ENCODE measurements at places on chromosomes 2 and 18.

GRCh38 chr2:214628091-214628490, 181.4 kb downstream of the BARD1 start:
- DNase-seq, result no peak

GRCh38 chr18:57915248-57915647, 112.1 kb upstream of the ATP8B1 start:
- no peak for DNase-seq

DNA sequence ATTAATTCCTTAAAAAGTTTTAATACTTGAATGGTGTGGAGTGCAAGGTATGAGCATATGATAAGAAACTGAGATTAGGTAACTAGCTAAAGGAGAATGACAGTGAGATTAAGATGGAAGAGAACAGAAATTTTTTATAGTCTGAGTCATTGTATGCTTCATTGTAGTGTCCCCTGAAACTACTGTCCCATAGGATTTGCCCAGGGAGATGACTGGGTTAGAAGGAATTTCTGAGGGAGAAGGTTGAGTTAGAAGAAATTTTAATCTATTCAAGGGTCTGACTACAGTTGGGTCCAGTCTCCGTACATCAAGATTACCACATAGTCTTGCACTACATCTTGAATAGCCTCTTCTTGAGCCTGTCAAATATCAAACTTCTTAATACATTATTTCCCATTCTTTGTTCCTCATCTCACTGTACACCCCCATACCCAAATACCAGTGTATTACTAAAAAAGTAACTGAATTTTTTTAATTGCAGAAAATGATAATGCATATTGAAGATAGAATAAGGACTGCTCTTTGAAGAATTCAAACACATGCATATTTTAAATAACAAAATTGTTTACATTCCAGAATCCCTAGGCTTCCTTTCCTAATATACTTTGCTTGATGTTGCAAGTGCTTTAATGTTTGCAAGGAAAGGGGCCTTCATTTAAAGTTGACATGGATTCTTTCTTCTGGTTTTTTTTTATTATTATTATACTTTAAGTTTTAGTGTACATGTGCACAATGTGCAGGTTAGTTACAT, 314.3 kb upstream of the COL3A1 start:
- DNase-seq, result no peak

GRCh38 chr2:190838492-190838910, 42.1 kb upstream of the GLS start:
- no peak for DNase-seq

DNA sequence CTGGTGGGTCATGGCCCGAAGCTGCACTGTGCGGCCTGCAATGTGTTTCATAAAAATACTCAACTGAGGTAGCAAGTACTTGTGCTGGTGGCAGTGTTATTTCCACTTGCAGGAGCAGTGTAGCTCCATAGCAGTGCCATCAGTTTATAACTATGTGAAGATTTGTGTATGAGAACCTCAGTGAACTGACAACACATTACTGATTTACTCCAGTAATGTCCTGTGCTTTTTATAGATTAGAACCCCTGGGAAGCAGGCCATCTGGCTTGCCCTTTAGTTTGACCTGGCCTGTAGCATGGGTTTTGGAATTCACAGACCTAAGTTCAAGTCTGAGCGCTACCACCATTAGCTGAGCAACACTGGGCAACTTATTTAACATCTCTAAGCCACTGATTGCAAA, 99.7 kb upstream of the AQP4 start:
- DNase-seq, result no peak

Data from stimulated activated CD8-positive, alpha-beta memory T cell treated with anti-CD3 and anti-CD28 coated beads, Interleukin-15, amount 100 ng/mL, for 1 hour (primary cell).